Ecto neural progenitor cell (in vitro differentiated cells): ENCODE measurements at places on chromosomes 16 and 17.
A peak's percentile ranks its signal among the peaks of the same experiment; 100 is the strongest.

- no peak for DNase-seq
Measured at GRCh38 chr17:72634621-72635020, 457.9 kb downstream of the SLC39A11 start.

- no peak for DNase-seq
Measured at GRCh38 chr17:82287868-82288801, 14.6 kb upstream of the CSNK1D start.

DNA sequence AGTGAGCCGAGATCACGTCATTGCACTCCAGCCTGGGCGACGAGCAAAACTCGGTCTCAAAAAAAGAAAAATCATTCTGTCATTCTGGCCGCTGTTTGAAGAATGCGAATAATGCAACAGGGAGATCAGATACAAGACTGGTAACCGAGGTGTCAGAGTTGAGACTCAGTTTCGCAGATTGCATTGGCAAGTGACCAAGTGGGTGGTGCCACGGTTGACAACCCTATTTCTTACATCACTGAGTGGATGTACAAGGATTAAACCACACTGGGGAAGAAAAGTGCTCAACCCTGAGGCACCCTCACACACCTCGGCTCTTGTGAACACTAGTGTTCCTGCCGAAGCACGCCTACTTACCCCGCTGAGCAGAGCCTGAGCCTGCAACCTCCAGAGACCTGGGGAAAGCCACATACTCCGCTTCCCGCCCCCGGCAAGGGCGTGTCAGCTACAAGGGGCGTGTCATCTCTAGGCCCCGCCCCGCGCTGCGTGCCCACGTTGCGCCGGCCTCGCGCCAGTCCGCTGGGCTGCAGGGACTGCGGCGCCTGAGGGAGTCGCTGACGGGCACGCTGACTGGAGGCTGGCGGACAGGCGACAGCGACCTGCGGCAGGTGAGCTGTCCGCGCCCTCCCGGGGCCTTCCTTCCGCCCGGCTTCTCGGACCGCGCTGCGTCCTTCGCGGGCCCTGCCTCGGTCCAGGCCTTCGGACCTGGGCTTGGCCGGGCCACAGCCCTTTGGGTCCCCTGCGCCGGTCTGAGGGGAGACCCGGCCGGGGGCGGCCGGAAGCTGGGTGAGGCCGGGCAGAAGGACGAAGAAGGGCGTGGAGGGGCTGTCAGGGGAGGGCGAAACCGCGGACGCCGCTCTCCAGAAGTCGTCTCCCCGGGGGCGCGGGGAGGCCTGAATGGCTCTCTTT, at the start of gene HMOX2:
Gene HMOX2, plus strand, starts transcription at position 519 of the 909 bp plus-strand sequence. CDS start 29,127 bp downstream, outside the sequence.
- DNase-seq = peak; percentile 94

GRCh38 chr16:88855176-88855575, 1.6 kb downstream of the GALNS start:
- DNase-seq = no peak

- peak; percentile 96 for DNase-seq
Measured at GRCh38 chr17:40355123-40355803, 9.3 kb downstream of the GJD3 start.

- no peak for DNase-seq
Measured at GRCh38 chr16:4160658-4161430, 44.6 kb upstream of the ADCY9 start.

GRCh38 chr17:3998436-3998835, 34.2 kb upstream of the ATP2A3 start:
- DNase-seq = no peak

- no peak for DNase-seq
Measured at GRCh38 chr16:59878479-59878878, 1144.4 kb upstream of the GOT2 start.

DNA sequence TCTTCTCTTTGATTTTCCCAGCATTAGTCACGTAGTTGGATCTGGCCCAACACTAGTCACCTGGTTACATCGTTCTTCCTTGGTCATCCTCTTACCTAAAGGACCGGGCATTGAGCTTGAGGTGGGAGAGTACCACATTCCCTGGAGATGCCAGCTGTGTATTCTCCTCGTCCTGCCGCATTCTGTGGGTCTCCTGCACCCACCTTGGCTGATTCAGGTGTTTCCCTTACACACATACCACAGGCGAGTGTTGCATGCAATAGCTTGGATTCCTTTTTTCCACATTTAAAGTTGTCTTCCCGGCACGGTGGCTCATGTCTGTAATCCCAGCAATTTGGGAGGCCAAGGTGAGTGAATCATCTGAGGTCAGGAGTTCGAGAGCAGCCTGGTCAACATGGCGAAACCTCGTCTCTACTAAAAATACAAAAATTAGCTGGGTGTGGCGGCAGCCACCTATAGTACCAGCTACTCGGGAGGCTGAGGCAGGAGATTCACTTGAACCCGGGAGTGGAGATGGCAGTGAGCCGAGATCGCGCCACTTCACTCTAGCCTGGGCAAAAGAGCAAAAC, 21.6 kb upstream of the CLEC18C start:
- no peak for DNase-seq

DNA sequence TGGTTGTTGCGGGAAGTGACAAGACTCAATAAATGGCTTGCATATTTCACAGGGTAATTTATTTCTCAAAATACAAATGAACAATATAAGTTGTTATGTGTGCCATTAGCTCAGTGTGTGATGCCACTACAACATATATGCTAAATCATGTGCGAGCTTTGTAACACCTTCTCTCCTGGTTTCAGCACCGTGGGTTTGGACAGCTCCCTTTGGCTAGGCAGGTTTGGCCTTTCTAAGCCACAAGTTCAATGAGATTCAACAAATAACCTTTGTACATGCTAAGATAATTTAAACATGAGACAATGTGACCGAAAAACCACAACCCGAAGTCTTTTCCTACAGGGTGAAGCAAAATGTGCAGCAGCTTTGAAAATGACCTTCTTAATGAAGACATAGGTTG, 563.9 kb downstream of the TMEM114 start:
- peak; percentile 51 for DNase-seq

DNA sequence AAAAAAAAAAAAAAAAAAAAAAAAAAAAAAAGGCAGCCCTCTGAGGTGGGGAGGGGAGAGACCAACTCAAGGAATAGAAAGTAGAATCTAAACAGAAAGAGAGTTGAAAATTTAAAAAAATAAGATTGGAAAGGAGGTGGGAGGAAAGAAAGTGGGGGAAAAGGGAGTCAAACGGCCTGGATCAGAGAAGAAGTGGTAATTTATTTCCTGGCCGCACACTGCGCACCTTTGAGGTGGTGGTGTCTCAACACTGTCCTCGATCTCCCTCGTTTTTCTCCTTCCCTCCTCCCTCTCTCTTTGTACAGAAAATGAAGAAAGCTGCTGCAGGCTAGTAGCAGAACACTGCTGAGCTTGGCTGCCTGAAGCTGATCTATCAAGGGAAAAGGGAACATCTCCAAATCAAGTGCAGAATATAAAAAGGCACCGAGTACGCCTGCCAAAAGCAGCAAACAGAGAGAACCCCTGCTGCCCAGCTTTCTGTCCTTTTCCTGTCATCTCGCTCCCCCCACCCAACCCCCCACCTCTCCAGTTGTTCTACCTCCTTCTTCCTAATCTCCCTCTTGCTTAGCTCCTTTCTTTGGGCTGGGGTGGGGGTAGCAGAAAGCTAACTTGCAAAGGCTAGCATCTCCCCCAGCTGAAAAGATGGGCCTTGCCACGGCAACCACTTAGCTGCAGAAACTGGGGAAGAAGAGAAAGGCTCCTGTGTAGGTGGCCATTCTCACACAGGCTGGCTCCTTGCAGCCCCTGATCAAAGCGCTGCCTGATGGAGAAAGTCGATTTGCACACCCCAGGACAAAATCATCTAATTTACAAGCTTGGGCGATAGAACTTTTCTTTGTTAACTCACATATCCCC, 22.5 kb downstream of the AXIN2 start:
- no peak for DNase-seq

- DNase-seq = no peak
Measured at GRCh38 chr16:27369806-27370205, 32.2 kb upstream of the IL21R start.

DNA sequence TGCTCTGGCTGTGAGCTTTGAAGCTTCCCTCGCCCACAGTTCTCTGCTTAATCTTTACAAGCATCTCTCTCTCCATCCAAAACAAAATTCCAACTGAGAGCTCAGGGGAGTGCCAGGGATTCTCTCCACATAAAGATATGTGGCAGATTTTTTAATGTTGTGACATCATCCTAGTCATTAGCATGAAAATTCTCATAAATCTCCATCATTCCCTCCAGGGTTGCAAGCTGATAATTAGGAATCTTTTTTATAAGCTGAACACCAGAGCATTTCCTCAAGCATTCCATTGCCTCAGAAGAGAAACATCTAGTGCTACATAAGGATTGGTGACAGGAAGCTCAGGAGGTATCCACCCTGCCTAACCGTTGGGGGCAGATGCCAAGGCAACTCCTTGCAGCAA, 82.4 kb upstream of the DNAH9 start:
- no peak for DNase-seq

- no peak for DNase-seq
Measured at GRCh38 chr17:1779571-1780131, 17.8 kb downstream of the SERPINF1 start.

DNA sequence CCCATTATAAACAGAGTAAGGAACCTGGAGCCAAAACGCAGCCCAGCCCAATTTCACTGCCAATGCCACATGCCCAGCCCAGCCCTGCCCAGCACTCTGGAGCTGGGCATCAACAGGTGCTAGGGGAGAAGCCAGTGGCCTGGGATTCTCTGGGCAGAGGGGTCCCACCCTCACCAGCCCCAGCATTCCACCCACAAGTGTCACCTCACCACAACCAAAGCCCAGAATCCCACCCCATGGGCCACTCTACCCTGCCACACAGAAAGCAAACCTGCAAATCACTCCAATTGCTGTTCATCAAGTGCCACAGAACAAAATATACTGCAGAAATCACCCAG, 102.5 kb upstream of the CDH5 start:
- DNase-seq = no peak

GRCh38 chr16:17470908-17471718, at the start of gene XYLT1:
Gene XYLT1 (minus strand): TSS chr16:17470960. CDS start chr16:17470796, 164 bp downstream.
- DNase-seq = peak; percentile 67

DNA sequence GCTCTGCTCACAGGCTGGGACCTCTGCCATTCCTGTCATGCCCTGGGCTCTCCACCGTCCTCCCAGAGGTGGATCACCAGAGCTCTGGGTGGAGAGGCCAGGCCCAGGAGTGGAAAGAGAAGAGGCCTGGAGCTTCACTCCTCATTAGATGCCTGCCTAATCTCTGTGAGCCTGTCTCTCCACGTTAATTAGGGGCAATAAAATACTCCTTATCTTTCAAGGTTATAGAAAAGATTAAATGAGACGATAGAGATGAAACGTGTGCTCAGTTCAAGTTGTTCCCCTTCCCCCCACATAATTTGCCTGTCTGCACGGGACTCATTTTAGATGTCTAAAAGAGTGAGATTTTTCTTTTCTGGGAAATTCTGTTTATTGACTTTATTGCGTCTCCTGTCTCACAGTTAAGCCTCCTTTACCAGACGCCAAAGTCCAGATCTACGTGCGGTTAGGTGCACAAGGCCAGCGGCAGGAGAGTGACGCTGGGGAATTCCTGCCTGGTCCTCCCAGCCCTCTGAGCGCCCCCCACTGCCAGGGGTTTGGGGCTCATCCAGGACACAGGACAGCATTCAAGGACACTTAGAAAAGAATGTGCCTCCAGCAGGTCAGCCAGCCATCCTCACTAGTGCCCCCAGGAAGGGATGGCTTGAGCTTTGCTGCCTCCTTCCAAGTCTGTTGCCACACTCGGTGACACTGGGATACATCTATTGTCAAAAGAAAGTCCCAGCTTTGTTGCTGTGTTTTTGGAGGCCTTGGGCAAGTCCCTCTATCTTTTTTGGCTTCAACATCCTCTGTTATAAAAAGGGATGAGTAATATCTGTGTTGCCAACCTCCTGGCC, 42.3 kb downstream of the TBX4 start:
- DNase-seq = no peak

DNA sequence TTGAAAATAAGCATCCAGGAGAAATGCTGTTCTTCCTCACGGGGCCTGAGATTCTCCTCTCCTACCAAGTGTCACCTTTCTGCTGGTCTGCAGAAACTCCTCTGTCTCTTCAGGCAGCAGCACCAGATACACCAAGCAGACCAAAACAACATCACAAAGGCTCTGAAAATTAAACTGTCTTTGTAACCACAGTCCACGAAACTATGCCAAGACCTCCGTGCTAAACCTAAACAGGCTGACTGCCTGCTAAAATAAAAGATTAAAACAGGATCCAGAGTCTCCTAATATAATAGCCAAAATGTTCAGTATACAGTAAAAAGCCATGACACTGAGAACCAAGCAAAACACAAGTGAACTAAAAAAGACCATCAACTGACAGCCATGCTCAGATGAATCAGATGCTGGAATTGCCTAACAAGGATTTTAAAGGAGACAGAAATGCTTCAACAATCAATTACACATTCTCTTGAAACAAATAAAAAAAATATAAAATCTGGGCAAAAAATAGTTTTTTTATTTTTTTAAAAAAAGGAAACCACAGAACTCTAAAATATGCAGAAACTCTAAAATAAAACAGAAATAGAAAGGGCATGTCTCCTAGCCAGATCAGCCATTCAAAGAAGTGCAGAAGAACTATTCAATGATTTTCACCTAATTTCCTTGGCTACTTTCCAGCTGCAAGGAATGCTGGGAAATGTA, 50.3 kb upstream of the TOX3 start:
- no peak for DNase-seq
